ENCODE measurements at places on chromosomes 12 and 14.

DNA sequence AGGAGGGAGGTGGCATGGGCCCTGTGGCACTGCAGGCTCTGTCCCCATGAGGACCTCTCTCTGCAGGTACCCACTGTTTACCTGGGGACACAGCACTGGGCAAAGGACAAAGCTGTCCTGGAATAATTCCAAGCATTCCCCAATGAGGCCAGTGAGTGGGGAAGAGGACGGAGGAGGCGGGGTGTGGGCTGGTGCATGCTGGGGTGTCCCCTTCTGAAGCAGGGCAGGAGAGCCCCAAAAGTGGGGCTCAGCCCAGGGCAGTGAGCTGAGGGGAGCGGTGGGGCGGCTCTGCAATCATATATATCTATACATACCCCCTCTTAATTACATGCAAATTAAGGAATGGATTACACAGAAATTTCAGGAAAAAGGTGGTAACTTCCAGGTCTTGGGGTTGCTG lies 315.8 kb downstream of the ADGRD1 start:
- no peak for DNase-seq

- DNase-seq, result no peak
These were observed 963 bp downstream of the TCTN2 start for GRCh38 chr12:123671876-123672275.

DNA sequence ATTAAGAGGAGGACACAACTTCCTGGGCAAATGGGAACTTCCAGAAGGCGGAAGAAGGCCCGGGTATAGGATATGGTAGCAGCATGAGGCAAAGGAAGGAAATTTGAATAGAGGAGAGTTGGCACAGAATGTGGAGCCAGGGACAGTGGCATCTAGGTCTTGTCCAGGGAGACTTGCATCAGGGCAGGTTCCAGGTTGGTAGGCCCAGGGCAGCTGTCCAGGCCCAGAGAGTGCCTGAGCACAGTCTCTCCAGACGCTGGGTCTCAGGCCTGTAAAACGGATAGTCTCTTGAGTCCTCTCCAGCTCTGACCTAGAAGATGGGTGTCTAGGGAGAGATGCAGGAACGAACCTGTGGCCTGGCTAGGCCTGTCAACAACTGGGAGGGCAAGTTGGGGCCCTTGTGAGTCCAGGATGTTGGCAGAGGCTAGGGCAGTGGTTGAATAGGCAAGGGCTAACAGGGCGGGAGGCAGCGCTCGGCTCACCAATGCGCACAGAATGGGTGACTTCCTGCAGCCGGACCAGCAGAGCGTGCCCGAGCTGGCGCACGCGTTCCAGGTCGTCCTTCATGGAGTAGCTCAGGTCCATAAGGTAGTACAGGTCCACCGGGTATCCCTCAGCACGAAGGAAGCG lies 9.9 kb downstream of the ITGB7 start:
- DNase-seq, result no peak

DNA sequence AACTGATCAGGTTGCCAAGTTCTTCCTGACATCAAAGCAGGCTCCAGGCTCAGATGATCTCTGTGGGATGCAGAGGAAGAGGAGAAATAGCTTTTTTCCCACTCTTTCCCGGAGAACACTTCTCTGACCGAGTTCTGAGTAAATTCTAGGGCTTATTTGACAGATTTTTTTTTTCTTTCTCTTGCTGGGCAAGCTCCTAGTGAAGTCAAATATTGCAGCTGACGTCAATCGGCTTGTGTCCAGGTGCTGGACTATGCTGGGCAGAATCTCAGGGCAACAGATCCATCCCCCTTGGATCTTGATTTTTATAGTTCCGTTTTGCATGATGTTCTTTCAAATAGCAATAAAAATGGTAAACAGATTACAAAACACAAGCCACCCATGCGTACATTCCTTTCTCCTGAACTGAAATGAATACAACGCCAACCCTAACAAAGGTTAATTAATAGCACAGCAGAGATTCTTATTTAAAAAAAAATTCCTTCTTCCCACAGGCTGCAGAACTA lies 182.2 kb downstream of the NOVA1 start:
- no peak for DNase-seq

All from anterior cingulate cortex (tissue), 58 donors.